ENCODE measurements at places on chromosomes 4 and X.

DNA sequence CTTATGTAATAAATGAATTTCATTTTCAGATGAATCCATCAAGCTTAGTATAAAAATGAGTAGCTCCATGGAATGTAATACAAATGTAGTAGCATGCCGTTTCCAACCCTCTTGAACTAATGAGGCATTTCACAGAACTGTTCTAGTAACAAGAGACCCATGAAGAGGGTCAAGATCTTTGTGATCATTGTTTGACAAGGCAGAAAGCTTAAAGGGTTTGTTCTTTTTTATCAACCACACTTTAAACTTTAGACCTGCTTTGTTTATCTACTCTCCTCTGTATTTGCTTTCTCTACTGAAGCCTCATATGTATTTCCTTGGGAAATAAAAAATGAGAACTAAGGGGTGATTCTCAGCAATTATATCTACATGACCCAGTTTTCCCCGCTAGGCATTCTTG, 513.9 kb downstream of the ARAP2 start:
- DNase-seq: no peak

GRCh38 chr4:184548648-184549341, 74.4 kb upstream of the IRF2 start:
- no peak for DNase-seq

GRCh38 chrX:19571711-19572110, 56.4 kb upstream of the MAP3K15 start:
- DNase-seq: no peak

GRCh38 chr4:78418406-78418805, 133.2 kb upstream of the ANXA3 start:
- no peak for DNase-seq

GRCh38 chr4:31085689-31086088, 365.5 kb downstream of the PCDH7 start:
- no peak for DNase-seq

GRCh38 chr4:83272900-83273299, 11.7 kb downstream of the COQ2 start:
- DNase-seq: no peak

DNA sequence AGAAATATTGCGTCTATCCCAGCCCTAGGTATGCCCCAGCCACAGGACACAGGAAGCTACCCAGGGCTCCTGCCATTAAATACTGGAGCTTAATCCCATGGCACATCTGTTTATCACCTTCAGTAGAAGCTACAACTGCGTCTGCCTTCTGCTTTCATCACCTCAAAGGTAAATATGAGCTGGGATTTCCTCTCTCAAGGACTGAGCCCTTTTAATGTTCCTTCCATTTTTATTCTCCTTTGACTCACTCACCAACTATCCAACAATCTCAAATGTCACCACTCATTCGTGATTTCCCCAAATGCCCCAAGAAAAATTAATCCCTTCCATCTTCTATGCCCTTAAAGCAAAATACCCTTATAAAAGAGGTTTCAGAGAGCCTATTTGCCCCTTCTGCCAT, 1.8 kb upstream of the MID1 start:
- no peak for DNase-seq

DNA sequence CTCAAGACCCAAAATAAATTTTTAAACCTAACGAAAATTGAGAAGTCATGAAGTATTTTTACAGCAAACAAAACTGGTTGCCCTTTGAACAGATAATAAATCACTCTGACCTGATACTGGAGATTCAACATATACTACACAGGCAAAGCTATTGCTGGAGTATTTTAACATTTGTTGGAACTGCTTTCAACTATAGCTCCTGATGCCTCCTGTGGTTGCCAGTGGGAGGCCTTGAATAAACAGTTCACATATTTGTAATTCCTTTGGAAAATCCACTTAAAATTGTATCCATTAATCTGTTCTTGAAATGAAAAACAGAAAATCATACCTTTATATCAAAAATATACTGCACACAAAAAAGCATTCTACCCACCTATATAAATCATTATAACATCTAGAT, 605.1 kb downstream of the KCTD8 start:
- DNase-seq: no peak

DNA sequence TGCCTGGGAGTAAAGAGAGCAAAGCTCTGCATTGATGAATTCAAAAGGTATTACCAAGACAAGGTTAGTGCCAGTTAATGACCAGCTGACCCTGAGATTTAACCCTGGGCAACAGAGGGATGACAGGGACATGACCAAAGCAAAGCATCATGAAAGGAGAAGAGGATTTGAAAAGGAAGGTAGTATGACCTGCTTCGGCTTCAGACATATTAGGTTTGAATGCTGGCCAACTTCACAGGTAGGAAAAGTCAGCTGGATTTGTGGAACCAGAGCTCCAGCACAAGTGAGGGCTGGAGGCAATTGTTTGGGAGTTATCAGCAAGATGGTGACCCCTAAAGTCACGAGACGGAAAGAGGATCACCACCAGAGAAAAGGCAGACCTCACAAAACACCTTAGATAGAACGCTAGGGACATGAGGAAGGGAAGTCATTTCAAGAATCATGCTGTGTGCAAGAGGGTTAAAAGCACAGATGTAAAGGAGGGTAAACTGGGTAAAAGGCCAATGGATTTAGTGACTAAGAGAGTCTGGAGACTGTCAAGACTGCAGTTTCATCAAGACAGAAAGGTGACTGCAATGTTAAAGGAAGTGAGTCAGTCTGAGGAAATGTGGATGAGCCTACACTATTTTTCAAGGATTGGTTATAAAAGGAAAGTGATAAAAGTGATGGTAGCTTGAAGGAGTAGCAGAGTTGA, 45.6 kb downstream of the SH3RF1 start:
- DNase-seq: no peak

DNA sequence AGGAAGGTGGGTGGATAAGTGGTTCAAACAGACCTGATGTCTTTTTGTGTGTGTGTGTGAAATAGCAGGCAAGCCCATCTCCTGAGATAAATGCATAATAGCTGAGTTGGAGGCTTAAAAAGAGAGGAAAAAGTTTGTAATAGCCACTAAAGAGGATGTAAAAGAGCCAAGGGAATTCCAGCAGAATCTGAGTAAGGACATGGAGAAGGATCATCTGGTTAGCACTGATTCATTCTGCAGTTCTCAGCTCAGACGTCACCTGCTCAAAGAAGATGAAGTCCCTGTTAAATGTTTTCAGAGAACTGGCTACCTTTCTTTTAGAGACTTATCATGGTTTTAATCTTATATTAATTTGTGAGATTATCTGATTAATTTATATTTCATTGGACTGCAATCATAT, 21.0 kb upstream of the IL13RA2 start:
- DNase-seq: no peak

GRCh38 chr4:94680176-94680862, 77.4 kb upstream of the BMPR1B start:
- DNase-seq: no peak

DNA sequence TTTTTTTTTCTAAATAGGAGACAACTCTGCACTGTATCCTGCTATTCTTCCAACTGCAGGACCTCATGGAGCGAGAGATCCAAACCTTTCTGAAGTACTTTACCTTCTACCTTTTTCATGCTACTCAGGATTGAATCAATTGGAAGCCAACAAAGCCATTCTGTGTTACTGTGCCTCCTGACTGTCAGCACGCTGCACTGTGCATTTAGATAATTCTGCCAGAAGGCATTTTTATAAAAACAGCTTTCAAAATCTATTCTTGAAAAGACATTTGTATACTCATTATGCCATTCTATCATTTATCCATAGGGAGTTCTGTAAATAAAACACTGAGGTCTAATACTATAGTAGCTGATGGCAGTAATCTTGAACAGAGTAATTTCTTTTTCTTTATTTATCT, 142.8 kb downstream of the SLIT2 start:
- no peak for DNase-seq

- DNase-seq: no peak
Measured at GRCh38 chr4:132488555-132488954, 660.5 kb upstream of the PCDH10 start.

DNA sequence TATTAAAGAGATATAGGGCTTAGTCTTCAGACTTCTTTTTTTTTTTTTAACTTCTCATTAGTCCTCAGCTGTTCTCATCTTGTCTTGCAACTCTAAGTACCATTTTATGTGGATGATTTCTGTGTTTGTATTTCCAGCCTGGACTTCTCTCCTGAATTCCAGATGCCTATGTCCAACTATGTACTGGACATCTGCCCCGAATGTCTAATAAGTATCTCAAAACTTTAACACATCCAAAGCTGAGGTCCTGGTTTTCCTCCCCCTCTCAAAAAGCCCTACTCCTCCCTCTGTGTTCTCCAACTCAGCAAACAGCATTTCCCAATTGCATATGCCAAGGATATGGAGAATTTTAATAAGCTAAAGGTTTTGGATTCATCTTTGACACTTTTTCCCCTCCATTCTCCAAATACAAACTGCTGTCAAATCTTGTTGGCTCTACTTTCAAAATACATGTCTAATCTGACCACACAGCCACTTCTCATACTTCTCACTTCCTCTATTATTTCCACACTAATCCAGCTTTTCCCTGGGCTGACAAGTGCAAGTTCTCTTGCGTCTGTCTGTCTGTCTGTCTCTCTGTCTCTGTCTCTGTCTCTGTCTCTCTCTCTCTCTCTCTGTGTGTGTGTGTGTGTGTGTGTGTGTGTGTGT, 79.8 kb downstream of the CLCN5 start:
- no peak for DNase-seq

- no peak for DNase-seq
Measured at GRCh38 chr4:26820346-26820745, 40.3 kb upstream of the STIM2 start.

GRCh38 chr4:81786063-81786763, 314.5 kb upstream of the RASGEF1B start:
- no peak for DNase-seq

GRCh38 chrX:154660541-154660940, 7.2 kb upstream of the CTAG2 start:
- no peak for DNase-seq

DNA sequence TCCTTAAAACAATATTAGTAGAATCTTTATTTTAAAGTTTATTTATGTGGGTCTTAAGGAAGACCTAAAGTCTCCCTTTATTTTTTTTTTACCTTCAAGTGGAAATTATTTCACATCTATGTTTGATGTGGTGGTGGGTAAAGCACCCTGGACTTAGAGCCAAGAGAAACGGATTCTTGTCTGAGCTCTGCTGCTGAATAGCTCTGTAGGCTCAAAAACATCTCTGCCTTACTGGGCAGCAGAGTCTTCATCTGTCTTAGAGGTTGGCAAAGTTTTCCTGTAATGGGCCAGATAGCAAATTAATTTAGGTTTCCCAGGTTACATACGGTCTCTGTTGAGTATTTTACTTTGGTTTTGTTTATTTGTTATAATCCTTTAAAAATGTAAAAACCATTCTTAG, 136.5 kb downstream of the CEP135 start:
- DNase-seq: no peak

DNA sequence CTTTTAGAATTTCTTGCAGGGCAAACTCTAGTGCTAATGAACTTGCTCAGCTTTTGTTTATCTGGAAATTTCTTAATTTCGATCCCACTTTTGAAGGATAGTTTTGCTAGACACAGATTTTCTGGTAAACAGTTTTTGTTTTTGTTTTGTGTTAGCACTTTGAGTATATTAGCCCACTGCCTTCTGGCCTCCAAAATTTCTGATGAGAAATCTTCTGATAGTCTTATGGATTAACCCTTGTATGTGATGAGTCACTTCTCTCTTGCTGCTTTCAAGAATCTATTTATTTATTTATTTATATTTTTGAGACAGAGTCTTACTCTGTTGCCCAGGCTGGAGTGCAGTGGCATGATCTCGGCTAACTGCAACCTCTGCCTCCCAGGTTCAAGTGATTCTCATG, 27.0 kb upstream of the GIMD1 start:
- DNase-seq: no peak

DNA sequence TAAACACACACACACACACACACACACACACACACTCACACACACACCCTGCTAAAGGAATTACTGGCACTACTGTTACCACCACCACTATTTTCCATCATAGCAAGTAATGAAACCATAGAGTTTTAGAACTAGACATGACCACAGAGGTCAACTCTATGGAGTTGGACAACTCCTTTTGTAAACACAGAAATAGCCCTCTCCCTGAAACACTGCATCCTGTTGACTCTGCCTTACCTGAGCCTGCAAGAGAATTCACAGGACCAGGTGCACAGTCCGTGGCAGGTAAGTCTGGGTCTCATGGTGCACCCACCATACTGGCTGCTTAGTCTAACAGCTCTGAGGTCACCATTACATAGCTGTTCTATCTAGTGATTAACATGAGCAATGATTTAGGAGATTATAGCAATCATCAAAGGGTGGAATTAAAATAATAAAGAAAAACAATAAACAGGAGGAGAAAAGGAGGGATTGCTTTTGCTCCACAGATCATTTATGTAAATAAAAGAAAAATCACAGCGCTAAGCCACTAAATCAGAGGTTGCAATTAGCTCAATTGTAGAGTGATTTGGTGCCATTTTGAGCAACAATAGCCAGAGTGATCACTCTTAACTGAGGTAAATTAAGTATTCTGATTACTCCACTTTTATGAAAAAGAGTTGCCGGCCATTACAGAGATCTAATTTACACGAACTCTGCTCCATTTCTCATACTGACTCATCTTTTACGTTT, 340.0 kb upstream of the RASGEF1B start:
- no peak for DNase-seq

DNA sequence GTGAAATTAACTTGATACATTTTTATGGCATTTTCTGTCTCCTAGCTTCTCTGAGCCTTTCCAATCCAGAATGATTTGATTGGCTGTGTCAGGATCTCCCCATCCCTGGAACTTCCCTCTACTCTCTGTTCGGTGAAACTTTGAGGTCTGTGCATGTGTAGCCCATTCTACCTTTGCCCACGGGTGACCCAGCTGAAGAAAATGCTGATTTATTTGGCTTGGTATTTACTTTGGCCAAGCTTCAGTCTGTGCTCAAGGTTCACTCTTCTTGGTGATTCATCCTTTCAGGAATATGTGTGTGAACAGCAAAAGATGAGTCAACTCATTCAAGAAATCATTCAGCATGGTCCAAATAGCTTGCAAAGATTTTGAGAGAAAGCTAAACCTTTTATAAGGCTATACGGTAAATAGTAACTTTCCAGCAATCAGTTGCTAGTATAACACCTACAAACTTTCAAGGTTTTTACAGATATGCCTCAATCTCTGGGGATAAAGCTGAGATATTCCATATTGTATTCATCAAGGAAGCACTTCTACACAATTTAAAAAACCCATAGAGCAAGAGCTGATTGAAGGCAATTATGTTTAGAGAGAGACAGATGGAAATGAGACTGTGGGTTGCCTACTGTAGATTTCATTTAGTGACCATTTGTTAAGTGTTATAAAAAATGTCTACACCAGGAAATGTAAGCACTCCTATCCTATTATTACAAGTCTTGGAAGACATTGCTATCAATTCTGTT, 233.9 kb upstream of the CXXC4 start:
- DNase-seq: no peak

GRCh38 chrX:68696267-68696990, 49.0 kb downstream of the STARD8 start:
- no peak for DNase-seq

All from stimulated activated CD4-positive, alpha-beta T cell treated with anti-CD3 and anti-CD28 coated beads, Interleukin-12 subunit alpha, Interleukin-12 subunit beta, amount 100 ng/mL, for 4 hours (primary cell).